ENCODE measurements at places on chromosomes 7 and 10.

DNA sequence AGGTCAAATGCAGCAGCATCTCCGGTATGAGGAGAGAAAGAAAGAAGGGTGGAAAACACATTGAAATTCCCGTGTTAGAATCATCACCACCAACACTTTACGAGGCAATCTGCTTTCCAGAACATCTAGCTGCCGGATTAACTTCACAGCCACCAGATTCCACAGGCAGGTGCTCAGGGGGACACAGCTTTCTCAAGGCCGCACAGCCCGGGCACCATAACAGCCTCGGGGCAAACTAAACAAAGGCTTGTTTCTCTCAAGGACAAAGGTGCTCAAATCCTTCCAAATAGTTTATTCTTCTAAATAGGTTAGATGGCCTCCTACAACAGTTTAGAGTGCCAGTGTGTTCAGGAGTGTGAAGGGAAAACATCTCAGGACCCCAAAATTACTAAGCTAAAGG is 156.3 kb downstream of the DIP2C start:
- no peak for DNase-seq

- DNase-seq: no peak
These were observed 17.6 kb upstream of the GPR146 start for GRCh38 chr7:1026721-1027161.

DNA sequence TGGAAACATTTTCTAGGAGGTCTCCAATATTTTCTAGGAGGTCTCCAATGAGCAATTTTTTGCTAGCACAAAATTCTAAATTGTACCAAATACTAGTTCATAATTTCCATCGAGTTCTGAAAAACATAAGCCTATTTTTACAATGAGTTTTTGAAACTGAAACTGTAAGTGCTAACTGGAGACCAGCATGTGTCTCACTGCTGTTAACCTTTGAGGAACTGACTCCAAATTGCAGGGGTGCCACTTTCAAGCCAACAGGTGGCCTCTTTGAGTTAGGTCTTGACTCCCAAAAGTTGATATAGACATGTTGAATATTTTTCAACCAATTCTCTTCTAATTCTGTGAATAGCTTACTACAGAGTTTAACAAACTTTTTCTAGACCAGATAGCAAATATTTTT is 58.8 kb downstream of the CAV1 start:
- DNase-seq: no peak

DNA sequence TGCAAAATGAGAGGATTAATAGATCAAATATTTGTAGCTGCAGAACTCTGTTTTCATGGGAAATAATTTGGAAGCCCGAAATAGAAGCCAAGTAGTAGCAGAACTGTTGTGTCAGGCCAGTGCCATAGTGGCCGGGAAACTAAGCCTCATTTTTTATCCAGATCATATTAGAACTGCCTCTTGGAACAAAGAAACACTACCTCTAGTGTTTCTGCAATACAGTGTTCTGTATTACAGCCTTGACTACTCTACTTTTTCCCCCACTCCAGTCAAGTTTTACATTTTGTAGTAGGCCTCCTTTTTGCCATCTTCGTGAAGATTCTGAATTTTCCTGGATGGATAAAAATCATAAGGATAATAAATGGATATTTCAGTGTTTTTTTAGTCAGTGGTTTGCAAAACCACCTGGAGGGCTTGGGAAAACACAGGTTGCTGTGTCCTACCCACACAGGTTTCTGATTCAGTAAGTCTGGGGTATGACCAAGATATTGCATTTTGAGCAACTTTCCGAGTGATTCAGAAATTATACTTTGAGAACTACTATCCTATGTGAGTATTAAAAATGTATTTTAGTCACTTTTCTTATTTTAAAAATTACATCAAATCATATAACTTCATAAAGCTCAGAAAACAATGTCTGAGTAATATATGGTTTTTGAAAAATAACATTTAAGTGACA is 326.2 kb upstream of the KAT6B start:
- no peak for DNase-seq

DNA sequence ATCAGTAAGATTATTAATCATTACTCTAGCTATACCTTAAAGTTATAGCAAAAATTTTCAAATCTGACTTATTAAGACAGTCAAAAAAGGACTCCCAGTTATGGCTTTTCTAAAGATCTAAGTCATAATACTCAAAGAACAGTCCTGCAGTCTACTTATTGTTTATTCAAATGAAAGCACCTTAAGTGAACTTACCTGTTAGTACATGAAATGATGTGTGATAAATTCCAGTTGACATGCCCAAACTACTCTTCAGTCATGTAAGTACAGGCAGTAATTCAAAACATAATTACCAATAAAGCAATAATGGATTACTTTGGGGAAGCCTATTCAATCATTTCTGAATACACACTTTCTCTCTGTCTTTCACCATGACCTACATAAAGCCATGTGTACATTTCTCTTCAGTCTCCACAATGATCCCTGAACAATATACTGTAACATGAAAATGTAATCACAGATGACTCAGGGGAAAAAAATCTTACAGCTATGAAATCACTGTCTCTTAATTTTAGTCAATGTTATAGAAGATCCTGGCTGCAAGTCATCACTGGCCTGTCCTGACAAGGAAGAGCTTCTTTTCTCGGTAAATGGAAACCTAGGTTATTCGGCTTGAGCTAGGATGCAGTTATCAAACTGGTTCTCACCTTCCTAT is 420.7 kb upstream of the LRRTM3 start:
- DNase-seq: no peak

GRCh38 chr10:31343009-31343408 is 24.0 kb downstream of the ZEB1 start:
- no peak for DNase-seq

- DNase-seq: no peak
These were observed 116.0 kb downstream of the BUB3 start for GRCh38 chr10:123270221-123270620.

DNA sequence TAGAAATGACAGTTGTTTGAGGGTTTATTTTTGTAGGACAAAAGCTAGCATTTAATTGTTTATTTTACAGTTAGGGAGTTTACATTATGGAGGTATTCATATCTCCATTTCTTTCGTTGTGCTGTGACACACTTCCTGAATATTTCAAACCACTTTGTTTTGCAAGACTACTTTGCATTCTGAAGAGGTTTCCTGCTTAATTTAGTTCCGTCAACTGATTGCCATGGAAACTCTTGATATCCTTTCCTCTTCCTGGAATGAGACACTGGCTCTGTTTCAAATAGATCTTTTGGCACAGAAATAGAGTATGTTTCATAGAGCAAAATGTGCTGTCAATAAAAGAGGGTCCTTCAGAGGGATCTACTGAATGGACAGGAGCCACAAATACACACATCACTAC is 159.5 kb upstream of the AGR3 start:
- no peak for DNase-seq

- DNase-seq: peak; percentile 76
These were observed 14.6 kb downstream of the EPC1 start for GRCh38 chr10:32332299-32332750.

DNA sequence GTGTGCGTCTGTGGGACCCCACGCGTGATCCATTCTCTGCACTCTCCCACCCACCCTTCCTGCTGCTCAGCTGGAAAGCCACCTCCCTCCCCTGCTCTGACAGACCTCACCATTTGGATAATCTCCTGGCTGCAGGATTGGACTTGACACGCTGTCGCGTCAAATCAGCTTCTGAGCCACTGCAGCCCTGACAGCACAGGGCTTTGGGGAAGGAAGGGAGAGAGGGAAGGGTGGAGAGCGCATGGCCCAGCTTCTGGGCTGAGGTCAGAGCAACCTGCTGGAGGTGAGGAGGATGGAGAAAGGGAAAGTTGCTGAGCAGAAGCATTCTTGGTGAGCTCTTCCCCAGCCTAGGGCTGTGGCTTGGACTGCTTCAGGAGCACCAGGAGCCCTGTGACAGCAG is 48.9 kb upstream of the LRRC4 start:
- DNase-seq: no peak

DNA sequence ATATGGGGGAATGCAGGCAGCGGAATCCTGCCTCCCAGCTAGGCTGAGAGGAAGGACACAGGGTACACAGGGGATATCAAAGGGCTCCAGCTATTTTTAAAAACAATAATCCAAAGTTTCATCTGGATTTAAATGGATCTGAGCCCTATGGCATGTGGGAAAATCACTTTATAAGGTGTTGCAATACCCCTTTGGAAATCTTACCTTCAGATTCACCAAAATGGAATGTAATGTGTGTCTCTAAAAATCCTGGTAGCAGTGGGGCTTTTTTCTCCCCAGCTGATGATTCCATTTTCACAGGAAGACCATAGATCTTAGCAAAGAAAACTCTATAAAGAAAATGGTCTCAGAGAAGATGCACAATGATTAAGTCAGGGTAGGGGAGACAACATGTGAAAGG is 722.2 kb downstream of the PARD3 start:
- DNase-seq: no peak

- DNase-seq: no peak
These were observed 36.7 kb upstream of the HDAC9 start for GRCh38 chr7:18458830-18459229.

DNA sequence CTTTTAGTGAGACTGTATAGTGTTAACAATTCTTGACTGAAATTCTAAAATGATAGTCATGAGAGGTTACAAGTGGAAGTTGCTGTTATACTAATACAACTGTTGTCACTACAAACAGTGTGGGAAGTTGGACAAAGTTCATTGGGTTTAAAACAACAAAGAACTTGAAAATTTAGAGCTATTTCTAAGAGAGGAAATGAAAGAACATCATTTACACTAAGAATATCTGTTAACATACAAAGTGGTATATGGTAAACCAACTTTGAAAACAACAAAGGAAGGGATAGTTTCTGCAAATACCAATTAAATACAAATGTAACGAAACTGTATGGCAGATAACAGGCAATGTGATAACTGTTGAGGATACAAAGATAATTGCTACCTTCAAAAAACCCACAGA is 11.6 kb downstream of the MTPN start:
- DNase-seq: no peak

DNA sequence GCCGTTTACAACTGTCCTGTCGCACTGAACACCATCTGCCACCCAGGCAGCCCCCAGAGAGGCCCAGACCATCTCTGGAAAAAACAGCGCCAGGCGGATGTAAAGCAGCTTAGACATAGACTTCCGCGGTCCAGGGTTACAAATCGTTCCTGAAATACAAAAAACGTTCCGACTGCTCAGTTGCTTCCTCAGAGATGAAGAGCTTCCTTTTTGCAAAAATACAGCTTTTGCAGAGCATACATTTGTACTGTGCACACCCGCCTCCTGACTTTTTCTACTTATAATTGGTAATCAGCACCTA is 11.4 kb downstream of the DAGLB start:
- no peak for DNase-seq
